Stimulated activated CD8-positive, alpha-beta memory T cell treated with anti-CD3 and anti-CD28 coated beads, Interleukin-7, amount 100 ng/mL, for 24 hours (primary cell): ENCODE measurements at places on chromosomes 2 and 18.

- no peak for DNase-seq
Observed at GRCh38 chr2:229703909-229704630, 10.3 kb downstream of the DNER start.

DNA sequence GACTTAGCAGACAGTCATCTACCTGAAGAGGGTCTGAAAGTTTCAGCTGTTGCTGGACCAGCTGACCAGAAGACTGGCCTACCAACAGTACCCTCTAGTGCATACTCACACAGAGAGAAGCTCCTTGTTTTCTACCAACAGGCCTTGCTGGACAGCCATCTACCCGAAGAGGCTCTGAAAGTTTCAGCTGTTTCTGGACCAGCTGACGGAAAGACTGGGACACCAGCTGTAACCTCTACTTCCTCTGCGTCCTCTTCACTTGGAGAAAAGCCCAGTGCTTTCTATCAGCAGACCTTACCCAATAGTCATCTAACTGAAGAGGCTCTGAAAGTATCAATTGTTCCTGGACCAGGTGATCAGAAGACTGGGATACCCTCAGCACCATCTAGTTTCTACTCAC is 63.2 kb downstream of the ALMS1 start:
- no peak for DNase-seq

GRCh38 chr2:5674026-5674340 is 18.2 kb upstream of the SOX11 start:
- no peak for DNase-seq

DNA sequence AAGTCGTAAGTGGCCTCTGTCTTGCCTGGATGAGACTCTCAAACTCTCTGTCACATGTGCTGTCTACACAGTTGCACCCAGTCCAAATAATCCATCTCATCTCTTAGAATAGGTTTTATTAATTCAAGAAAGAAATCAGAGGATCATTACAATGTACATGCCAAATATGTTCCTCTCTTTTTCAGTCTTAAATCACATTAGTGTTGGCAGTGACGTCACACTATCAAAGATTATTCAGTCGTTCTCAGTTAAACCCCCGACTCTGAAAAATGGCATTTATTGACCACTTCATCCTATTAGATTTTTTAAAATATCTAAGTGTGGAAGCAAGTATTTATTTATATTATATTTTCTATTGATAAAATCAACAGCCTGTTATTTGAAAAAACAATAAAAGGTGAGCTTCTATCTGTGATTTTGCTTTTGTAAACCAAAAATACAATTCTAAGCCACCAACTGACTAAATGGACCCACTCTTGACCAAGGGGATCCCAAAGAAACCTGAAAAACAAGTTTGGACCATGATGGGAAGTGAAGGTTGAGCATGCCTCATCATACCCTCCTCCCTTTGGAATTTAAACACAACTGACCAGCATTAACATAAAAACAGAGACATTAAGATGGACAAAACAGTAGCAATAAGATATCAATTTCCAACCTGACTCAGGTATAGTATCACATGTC is 1894.4 kb upstream of the LRRTM1 start:
- DNase-seq, result no peak

GRCh38 chr18:61891894-61892293 is 913 bp downstream of the RNF152 start:
- DNase-seq, result no peak
